ENCODE measurements at places on chromosomes 3 and 15.

DNA sequence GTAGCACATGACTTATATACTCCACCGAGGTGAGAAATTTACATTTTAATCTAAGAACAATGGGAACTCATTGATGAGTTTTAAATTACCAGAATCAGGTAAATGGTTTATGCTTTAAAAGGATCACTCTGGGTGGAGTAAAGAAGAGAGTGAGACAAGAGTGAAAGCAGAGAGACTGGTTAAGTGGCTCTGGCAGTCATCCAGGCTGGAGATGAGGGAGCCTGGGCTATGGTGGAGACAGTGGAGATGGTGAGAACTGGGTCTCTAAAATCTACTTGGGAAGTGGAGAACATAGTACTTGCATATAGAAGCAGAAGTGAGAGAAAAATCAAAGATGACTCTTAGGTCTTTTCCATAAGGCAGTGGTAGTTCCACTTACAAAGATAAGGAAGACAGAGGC lies 37.1 kb upstream of the SLC25A36 start:
- no peak for DNase-seq

GRCh38 chr3:21979706-21980105 lies 228.7 kb upstream of the ZNF385D start:
- no peak for DNase-seq

GRCh38 chr3:126498929-126499328 lies 18.6 kb downstream of the UROC1 start:
- no peak for DNase-seq

- DNase-seq = no peak
Measured at GRCh38 chr3:121871430-121871829, 22.8 kb upstream of the SLC15A2 start.

- no peak for DNase-seq
Measured at GRCh38 chr15:39530480-39531342, 50.2 kb upstream of the THBS1 start.

- no peak for DNase-seq
Measured at GRCh38 chr15:43872416-43873020, 45.7 kb downstream of the WDR76 start.

DNA sequence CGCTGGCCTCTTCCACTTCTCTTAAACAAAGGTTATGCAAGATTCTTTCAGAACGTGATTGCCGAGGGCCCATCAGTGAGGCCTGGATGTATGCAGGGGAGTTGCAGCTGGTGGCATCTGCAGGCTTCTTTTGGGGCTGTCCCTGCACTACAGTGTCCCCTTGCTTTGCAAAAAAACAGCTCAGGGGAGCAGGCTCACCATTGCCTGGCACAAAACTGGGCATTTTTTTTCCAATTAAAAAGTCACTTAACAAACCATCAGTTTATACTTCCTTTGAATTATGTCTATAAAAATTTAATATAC lies 148.6 kb downstream of the ATP10A start:
- no peak for DNase-seq

GRCh38 chr3:190110826-190111225 lies 9.9 kb downstream of the P3H2 start:
- no peak for DNase-seq

DNA sequence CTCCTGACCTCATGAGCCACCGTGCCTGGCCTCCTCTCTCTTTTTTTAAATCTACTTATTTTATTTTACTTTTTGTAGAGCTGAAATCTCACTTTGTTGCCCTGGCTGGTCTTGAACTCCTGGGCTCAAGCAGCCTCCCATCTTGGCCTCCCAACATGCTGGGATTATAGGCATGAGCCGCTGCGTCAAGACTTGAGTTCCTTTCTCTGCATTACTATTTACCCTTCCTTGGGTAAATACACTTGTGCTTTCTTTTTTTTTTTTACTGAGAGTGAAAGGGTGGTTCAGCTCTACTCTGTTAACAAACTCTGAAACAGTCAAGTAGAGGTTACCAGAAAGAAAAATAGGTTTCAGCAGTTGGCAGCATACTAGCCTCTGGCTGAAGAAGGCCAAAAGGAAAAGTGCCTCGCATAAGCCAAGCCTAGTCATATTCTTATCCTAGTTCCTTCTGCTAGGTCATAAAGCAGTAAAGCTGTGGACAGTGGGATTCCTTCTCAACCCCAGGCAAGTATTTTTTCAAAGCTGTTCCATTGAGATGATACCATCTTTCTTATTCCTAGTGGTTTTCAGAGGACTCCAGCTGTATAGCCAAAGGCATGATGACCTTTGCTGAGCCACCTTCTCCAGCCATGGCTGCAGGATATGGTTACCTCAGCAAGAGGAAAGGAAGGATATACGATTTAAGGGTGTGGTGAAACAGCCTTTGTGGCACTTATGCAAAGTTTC lies 135.1 kb downstream of the RBPMS2 start:
- DNase-seq = no peak

- DNase-seq = no peak
Measured at GRCh38 chr3:123324880-123325765, 123.4 kb downstream of the SEC22A start.

GRCh38 chr15:97684249-97684648 lies 276.3 kb upstream of the ARRDC4 start:
- DNase-seq = no peak

DNA sequence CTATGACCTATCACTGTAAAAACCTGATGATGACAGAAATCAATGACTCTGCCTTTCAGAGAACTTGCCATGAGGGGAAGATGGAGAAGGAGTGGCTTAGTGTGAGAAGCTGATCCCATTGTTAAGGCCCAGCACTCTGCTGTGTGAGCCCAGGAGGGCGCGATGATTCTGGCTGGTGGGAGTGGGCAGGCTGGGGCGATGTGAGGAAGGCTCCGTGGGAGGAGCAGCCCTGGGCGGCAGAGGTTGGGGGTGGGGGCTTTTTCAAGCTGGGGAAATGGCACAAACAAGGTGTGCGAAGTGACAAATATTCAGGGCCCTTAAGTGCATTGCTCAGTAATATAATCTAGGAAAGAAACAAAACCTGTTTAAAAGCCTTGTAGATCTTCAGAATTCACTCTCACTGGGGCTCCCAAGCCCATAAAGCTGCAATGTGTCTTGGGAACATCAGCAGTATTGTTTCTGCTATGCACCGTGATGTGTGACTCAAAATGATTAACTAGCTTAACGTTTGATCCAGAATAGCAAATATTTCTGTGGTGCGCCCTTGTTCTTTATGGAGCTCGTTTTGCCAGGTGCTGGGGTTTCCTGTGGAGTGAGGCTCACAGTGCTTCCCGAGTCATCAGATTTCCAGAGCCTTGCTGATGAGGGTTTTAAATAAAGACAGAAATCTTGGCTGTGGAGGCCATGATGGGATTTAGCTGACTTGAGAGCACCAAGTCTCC lies 141.0 kb downstream of the CHDH start:
- DNase-seq = no peak

- DNase-seq = no peak
Measured at GRCh38 chr15:96276438-96277210, 53.9 kb upstream of the NR2F2 start.

DNA sequence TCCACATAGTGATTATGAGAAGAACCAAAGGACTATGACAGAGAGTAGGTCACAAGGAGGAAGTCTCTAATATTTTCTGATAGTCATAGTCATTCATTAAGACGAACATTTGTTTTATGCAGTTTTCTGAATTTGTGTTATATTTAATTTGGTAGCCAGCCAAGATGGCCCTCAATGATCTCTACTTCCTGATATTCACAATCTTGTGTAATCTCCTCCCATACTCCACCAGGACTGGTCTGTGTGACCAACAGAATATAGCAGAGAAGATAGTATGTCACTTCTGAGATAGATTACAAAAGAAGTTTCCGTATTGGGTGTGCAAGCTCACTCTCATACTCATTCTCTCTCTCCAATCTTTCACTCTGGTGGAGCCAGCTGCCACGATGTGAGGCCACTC lies 30.8 kb downstream of the HLTF start:
- no peak for DNase-seq

DNA sequence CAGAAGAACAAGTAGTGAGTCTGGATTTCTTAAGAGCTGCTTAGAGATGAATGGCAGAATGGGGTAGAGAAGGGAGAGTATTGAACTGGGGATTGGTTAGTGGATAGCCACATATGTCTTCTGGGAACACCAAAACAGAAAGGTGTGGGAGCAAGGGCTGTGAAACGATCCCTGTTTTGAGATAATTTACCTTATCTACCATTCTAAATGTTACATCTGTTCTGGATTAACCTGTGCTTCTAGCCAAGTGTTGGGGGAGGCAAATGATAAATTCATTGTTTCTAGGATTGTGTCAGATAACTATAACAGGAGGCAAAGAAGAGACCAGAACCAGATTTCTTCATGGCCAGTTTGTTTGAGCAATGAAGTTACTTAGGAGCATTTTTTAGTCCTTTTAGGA lies 8.4 kb downstream of the NR1D2 start:
- DNase-seq = no peak

GRCh38 chr15:63463036-63463435 lies 41.4 kb upstream of the USP3 start:
- no peak for DNase-seq

DNA sequence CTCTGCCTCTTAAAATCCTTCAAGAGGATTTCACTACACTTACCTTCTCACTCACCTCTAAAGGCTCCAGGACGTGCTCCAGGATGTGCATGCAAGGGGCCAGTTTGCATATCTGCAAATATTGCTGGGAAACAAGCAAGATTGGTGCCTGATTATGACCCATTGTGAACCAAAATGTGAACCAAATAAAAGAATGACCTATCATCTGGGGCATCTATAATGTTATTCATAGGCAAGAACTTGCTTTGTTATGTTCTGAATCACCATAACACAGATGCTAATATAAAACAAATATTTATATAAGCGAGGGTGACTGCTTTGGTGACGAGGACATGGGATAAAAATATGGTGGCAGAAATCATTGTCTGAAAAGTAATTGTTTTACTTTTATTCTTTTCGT lies 5.5 kb downstream of the IL12A start:
- DNase-seq = no peak

GRCh38 chr3:78268716-78269668 lies 1229.1 kb downstream of the ROBO2 start:
- DNase-seq = no peak

GRCh38 chr3:71991046-71991445 lies 206.1 kb upstream of the PROK2 start:
- no peak for DNase-seq

- DNase-seq = no peak
Measured at GRCh38 chr3:73680391-73681095, 55.8 kb upstream of the PDZRN3 start.

DNA sequence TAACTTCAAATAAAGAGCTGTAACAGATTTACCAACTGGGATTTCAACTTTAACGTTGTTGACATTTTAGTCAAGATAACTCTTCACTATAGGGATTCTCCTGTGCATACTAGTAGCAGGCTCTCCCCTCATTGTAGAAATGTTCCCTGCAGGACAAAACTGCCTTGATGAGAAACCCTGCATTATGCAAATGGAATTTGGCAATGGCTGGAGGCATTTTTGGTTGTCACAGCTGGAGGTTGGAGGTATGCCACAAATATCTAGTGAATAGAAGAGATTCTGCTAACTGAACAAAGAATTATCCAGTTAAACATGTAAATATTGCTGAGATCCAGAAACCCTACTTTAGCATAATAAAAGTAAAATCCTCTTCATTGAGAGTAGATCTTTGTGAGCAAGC lies 928.8 kb upstream of the ALCAM start:
- DNase-seq = no peak

DNA sequence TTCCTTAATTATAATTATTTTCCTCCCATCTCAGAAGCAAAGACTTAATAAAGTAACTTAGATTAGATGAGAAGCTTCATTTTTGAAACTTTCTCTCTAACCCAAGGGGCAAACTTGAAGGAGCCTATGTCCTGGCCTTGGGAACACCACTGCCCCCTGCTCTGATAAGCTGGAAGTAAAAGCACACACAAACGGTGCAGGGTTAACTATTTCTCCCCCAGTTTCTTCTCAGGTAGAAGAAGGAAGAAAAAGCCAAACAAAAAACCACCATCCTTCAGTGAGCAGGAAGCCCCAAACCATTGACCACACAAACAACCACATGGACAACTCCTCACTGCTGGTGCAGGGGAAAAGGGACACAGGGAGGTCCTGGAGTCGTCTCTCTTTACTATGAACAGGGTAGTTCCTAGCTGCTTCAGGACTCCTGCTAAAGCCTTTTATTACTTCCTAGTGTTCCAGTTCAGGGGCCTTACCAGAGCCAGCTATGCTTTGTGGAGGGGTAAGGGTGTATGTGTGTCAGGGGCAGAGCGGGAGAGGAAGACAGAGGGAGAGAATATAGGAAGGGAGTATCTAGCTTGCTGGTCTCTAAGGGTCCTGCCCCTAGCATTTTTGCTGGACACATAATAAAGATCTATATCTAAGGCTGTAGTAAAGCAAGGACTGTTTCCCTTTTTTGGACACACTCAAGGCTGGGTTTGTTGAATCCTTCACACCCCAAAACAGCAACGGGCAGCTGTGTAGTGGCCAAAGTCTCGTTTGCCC lies 94.0 kb upstream of the UMPS start:
- DNase-seq = no peak

DNA sequence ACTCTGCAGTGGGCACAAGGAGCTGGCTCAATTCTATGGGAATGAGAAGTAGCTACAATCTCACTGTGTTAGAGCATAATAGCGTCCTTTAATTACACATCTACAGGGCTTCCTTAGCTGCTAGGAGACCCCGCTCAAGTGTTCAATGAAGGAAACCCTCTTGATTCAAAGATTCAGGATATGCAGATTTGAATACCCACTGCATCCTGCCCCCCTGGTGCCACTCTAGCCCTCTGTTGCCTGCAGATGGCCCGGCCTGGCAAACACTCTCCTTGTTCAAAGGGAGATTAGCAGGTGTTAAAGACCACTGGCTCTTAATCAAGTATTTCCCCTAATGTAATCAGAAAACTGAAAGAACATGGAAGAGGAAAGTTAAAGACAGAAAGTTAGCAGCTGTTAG lies 356.6 kb downstream of the VGLL3 start:
- DNase-seq = no peak

DNA sequence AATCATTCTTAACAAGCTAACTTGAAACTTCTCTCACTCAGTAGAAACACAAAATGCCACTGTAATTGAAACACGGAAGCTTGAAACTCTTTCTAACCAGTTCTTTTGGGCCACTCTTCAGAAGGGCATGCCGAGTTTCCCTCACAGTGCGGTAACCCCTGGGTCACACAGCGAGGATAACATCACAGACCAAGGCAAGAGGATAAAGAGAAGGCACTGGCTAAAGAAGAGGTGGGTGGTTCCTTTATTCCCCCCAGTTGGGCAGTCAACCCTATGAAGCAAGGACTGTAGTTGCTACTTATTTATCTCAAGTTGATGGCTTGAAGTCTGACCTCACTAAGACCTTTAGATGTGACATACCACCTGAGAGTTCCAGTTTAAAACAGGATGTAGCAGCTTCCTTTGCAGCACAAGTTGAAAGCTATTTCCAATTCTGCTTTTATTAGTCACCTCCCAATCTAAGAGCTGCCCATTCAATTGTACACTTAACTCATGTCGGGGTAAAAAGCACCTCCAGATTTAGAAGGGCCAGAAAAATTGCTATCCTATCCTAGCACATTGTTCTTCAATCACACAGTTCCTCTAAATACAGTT lies 272.4 kb downstream of the TIGIT start:
- DNase-seq = no peak

- no peak for DNase-seq
Measured at GRCh38 chr3:12138044-12138443, 20.7 kb downstream of the TIMP4 start.

Measured in stimulated activated CD4-positive, alpha-beta T cell treated with anti-CD3 and anti-CD28 coated beads, TNF-alpha, amount 100 ng/mL, for 24 hours (primary cell).